ENCODE measurements at places on chromosomes 7 and 10. TPM values are rescaled to one million over a fixed set of nuclear protein-coding genes. Genes with fewer than 3 reads are reported as not detected.
A peak's percentile ranks its signal among the peaks of the same experiment; 100 is the strongest.

The COL26A1 gene
- 0.11 TPM for total RNA-seq

The FRMD4A gene
- 20.2 TPM for total RNA-seq

The MBL2 gene
- total RNA-seq: not detected

The SEPTIN7 gene
- total RNA-seq: 627 TPM

The ASZ1 gene
- total RNA-seq: not detected

The LIPM gene
- total RNA-seq: not detected

DNA sequence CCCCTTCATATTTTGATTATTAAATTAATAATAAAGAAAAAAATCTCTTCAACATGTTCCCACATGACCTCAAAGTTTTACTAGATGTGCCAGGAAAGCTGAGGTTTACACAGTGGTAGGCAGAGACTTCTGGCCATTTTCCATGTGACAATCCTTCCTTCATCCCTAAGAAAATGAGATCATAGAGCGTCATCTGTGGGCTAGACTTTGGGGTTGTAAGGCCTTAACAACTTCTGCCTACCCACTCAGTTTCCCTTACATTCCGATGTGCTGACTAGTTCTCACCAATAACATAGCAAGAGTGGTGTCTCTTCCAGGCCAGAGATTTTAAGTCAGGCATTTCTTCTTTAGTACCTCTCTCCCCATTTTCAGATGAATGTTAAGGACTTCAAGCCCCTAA lies 171.1 kb upstream of the PHF14 start:
- no peak for DNase-seq

- DNase-seq: no peak
Observed at GRCh38 chr7:26588511-26588910, 275.9 kb downstream of the SKAP2 start.

GRCh38 chr10:54284526-54285193 lies 516.4 kb downstream of the PCDH15 start:
- DNase-seq: no peak

- DNase-seq: no peak
Observed at GRCh38 chr10:74518061-74518460, 308.3 kb upstream of the KAT6B start.

DNA sequence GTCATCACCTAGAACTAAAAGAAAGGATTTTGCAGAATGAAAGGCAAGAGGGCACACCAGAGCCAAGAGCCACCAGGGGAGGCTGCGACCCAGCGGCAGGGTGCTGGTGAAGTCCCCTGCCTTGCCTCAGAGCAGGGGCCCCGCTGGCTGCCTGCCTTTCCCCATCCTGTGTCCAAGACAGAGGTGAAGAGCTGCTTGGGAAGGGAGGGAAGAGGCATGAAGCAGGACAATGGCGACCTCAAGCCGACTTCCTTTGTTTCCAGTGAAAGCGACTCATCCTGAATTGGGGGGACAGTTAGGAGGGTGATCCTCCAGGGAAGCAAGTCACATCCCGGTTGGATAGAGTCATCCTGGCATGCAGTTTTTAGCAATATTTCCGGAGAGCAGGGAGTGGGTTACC lies 255.5 kb upstream of the YAE1 start:
- peak; percentile 38 for DNase-seq

- DNase-seq: no peak
Observed at GRCh38 chr10:24035761-24036160, 173.2 kb upstream of the KIAA1217 start.

- peak; percentile 34 for DNase-seq
Observed at GRCh38 chr7:105218215-105218614, 170.5 kb downstream of the SRPK2 start.

GRCh38 chr10:2974083-2974482 lies 93.3 kb upstream of the PFKP start:
- no peak for DNase-seq

- DNase-seq: no peak
Observed at GRCh38 chr10:114233482-114233881, 5.6 kb upstream of the VWA2 start.

DNA sequence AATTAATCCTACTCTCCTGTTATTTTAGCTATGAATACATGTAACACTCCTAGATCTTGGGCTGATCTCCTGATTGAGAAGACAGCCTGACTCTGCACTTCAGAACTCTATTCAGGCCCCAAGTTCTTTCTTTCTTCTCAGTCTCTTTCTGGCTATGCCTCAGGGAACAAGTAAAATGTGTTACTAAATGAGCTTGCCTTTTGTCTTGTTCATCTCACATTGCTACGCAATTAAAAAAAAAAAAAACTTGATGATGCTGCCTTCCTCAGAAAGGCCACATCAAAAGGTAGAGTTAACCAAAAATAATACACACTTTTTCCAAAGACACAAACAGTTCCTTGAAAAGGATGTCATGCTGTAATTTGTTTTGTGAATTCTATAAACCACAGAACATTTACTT lies 258.1 kb downstream of the TWIST1 start:
- DNase-seq: no peak

DNA sequence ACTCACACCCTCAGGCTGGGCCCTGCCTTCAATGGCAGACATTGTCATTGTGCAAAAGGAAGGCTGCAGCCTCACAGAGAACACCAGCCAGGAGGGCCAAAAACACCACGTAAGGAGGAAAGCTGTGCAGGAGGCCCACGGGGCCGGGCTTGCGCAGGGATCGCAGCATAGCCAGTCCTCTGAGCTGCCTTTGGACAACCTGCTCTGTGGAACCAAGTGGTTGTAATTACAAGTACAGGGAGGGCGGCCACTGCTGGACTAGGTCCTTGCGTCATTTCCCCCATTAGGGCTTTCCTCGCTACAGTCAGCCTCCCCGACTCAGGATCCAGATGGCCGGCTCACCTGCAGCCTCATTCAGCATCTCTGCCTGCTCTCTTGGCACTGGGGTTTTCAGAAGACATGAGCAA lies 66.9 kb downstream of the FAM53B start:
- DNase-seq: no peak

GRCh38 chr10:10490581-10490980 lies 527.1 kb upstream of the CELF2 start:
- DNase-seq: no peak

- no peak for DNase-seq
Observed at GRCh38 chr10:113252650-113253618, 299.9 kb upstream of the HABP2 start.

DNA sequence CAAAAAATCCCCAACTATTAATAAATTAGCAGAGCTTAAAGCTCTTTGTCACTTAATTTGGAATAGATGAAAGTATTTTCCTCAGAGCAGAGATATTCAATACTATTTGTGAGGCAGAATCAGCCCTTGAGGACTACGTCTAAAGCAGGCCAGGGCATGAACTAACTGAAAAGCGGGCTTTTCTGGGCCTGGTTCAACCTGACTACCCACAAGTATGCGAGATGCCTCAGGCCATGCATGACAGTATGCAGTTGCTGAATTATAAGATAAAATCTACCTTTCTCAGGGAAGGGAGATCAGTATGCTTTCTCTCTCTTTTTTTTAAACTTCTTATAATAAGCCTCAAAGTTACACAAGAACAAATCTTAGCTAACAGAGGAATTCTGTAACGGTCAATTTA lies 20.1 kb downstream of the TMEM168 start:
- peak; percentile 23 for DNase-seq

- DNase-seq: peak; percentile 17
Observed at GRCh38 chr7:114302858-114303257, 111.8 kb upstream of the FOXP2 start.

- DNase-seq: no peak
Observed at GRCh38 chr7:16905300-16906044, 23.7 kb upstream of the AGR3 start.
